GM03348 (cell line): ENCODE measurements at places on chromosomes 4 and X.

DNA sequence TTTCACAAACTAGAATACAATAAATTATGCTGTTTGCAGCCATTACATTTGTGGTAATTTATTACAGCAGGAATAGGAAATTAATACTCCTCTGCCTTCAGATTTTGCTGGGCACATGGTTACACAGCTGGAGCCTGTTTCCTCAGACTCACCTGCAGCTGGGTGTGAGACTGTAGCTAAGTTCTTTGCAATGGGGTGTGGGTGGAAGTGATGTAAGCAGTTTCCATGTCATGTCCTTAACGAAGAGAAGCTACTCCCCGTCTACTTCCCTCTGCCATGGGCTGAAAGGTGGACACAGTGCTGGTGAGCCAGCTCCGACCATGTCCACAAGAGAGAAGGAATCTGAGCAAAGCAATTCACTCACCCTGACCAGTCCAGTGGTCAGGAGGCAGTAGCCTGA, 18.2 kb downstream of the SH3KBP1 start:
- DNase-seq = no peak

GRCh38 chr4:20172070-20172760, 79.5 kb upstream of the SLIT2 start:
- DNase-seq = peak; percentile 62

GRCh38 chrX:30224536-30224935, 5.9 kb upstream of the MAGEB3 start:
- DNase-seq = no peak

GRCh38 chr4:55756208-55756607, 63.4 kb upstream of the EXOC1L start:
- DNase-seq = no peak

GRCh38 chr4:20219521-20219920, 32.2 kb upstream of the SLIT2 start:
- no peak for DNase-seq

- DNase-seq = peak; percentile 18
Measured at GRCh38 chr4:80831383-80832361, 198.8 kb upstream of the BMP3 start.

GRCh38 chr4:86294883-86295282, 65.0 kb downstream of the MAPK10 start:
- no peak for DNase-seq

DNA sequence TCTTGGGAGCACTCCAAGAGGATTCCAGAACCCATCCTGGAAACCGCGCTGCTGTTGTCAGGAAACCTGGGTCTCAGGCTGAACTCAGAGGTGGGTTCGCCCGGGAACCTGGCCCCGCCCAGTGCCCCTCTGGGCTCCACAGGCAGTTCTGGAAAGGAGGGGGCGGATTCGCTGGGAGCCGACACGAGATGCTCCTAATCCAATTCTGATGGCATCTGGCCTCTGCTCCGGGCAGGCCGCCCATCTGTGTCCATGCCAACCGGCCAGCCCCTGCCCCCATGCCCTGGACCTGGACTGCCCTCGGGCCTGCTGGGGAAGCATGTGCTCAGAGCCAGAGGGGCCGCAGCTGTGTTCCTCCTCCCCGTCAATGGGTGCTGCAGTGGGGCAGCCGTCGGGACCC, 21.0 kb downstream of the ATP2B3 start:
- DNase-seq = no peak

- no peak for DNase-seq
Measured at GRCh38 chr4:37976507-37976906, 16.3 kb downstream of the PTTG2 start.
